ENCODE measurements at places on chromosomes 4 and X. TPM values are rescaled to one million over a fixed set of nuclear protein-coding genes. Genes with fewer than 3 reads are reported as not detected.

The XAGE1A gene
- not detected for total RNA-seq

The C4orf46 gene
- total RNA-seq = 13.1 TPM

The SMARCA1 gene
- total RNA-seq = 34.8 TPM

The HSFX2 gene
- total RNA-seq = not detected

The GAGE12C gene
- not detected for total RNA-seq

The FSTL5 gene
- total RNA-seq = not detected

Measured in PC-3 (cell line).